HS-5 (cell line): ENCODE measurements at places on chromosomes 7 and 10.

GRCh38 chr7:74455928-74456327, 2.2 kb downstream of the GTF2IRD1 start:
- no peak for DNase-seq

DNA sequence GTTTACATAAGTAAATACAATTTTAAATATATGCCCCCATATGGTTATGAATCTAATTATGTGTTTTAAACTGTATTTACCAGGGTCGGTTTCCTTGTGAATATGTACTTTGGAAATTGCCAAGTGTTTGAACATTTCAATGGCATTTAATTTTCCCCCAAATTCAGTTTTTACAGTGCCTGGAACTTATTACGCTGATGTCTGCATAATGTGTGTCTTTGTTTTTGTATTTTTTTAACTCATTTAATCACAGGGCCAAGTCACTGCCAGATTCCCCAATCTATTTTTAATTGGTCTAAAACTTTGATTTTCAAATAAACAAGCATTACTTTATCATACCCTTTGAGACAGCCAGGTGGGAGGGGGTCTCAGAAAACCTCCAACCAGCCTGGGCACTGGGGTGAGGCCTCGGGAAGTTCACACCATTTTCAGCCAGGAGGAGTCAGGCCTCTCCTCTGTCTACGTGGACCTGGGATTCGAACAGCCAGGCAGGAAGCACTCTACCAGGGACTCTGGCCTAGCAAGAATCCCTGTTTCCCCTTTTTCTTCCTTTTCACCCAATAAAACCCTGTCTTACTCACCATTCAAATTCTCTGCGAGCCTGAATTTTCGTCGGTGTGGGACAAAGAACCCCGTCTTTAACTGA, 151.5 kb upstream of the COL1A2 start:
- DNase-seq, result no peak

- no peak for DNase-seq
Observed at GRCh38 chr7:16420649-16421332, 547 bp downstream of the CRPPA start.

- DNase-seq, result no peak
Observed at GRCh38 chr7:133349101-133349500, 96.2 kb downstream of the EXOC4 start.

- peak; percentile 61 for DNase-seq
Observed at GRCh38 chr7:94394437-94395140, at the start of gene COL1A2. COL1A2 (plus strand) TSS chr7:94394895; CDS start chr7:94395032, 137 bp downstream.

- DNase-seq, result no peak
Observed at GRCh38 chr10:13348216-13349017, at the start of gene SEPHS1. SEPHS1 (minus strand) TSS chr10:13348293; CDS start chr10:13344950, 3,343 bp downstream.

DNA sequence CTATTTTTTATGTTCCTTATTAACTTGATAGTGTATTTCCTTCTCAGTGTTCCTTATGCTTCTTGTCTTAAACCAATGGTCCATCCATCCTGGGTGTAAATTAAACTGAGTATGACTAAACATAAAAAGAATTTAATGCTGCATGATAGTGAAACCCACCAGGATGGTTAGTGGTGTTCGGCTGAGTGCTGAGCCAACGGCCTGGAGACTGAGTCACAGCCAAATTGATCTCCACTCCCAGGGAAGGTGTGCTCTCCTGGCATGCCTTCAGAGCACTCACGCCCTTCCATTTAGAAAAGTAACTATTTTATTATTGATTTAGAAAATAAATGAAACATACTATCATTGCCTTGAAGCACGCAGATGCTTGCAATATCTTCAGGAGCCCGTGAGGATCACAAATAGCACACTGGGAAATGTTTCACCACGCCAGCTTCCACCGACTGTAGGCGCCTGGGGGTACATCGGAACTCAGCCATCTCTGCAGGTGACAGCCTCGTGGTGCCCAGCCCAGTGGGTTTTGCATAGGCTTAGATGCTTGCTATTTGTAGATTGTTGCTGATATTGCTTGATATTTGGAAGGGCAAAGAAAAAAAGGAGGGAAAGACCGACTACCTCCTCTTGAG, 40.0 kb upstream of the LOXL4 start:
- no peak for DNase-seq

GRCh38 chr10:68647672-68648341, 73.2 kb upstream of the CCAR1 start:
- peak; percentile 70 for DNase-seq

GRCh38 chr7:75689246-75690099, 49.3 kb downstream of the HIP1 start:
- no peak for DNase-seq

GRCh38 chr10:108388706-108389105, 1224.2 kb upstream of the SORCS1 start:
- no peak for DNase-seq

- DNase-seq, result no peak
Observed at GRCh38 chr10:78871796-78872195, 197.0 kb upstream of the ZMIZ1 start.

DNA sequence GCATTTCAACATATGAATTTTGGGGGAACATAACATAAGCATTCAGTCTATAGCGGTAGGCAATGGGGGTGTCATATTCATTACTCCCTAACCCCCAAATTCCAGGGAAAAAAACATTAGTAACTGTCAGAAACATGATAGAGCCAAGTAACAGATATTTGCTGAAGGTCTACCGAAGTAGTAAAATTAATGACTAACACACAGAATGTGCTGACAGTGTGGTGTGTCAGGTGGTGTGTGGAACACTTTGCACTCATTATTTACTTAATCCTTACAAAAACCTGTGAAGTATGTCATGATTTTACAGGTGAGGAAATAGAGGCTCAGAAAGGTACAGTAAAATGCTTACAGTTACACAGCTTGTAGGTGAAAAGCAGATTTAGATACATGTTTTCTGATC, 85.4 kb upstream of the RHOBTB1 start:
- no peak for DNase-seq

- DNase-seq, result no peak
Observed at GRCh38 chr10:79311581-79312407, 35.5 kb upstream of the PPIF start.

GRCh38 chr7:45610019-45610418, 35.9 kb downstream of the ADCY1 start:
- DNase-seq, result no peak

DNA sequence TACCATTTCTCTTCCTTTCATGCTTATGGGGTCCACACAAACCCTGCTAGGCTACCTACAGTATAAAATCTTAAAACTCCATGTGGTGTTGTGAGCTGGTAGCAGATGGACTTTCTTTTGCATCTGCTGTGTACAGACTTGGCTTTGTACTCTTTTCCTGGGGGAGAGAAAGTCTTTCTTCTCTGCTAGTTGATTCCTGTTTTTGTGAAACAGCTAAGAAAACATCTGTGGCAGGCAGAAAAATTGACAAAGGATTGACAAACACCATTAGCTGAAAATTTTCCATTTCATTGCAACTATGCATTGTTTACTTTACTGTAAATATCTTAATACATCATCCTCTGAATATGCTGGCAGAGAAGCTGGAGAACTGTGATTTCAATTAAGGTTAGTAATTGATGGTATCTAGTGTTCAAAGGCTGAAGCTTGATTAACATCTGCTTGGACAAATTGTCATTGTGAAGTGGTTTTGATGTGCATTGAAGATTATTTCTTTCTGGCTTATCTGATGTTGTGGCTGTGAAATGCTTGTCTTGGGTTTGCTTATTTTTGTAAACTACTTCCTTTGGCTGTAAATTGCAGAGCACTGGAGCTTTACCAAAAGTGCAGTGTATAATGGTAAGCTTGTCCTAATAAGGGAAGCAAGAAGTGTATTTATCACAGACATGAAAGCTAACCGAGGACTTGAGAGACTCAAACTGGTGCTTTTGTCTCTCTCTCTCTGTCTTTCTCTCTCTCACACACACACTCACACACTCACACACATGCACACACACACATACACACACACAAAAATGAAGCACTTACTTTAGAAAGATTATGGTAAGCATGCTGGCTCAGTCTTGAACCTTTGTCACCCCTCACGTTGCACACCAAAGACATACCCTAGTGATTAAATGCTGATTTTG, at the start of gene FOXP2:
Gene FOXP2 (plus strand): TSS at position 660 of the 908 bp plus-strand sequence. CDS start 11,697 bp downstream, outside the sequence.
- no peak for DNase-seq

DNA sequence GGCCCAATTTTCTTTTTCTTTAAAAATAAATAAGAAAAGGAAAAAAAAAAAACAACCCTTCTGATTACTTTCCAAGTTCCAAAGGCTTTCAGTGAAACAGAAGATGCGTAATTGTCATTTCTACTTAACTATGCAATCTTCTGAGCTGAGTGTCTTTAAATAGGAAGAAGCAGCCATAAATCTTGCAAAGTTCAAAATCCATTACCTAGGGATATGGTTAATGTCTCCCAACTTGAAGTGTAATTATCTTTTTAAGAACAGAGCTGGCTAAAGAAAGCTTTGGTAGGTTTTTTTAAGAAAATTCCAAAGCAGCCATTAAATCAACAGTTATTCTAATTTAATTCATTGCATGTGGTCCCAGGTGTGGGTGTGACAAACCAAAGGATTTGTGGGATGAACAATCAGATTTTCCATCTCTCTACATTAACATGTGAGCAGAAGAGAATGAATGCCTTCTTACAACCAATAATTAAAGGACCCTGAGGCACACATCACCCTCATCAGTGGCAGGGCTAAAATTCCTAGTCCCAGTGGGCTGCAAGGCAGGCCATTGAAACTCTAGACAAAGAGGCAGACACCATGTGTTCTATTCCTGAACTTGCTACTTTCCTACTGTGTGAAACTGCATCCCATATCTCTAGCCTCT, 419.2 kb downstream of the REEP3 start:
- DNase-seq, result no peak

GRCh38 chr10:121914661-121915060, 13.2 kb downstream of the ATE1 start:
- DNase-seq, result no peak

GRCh38 chr10:123007558-123008354, 839 bp downstream of the IKZF5 start:
- no peak for DNase-seq

GRCh38 chr10:58003945-58004344, 263.7 kb downstream of the IPMK start:
- no peak for DNase-seq

DNA sequence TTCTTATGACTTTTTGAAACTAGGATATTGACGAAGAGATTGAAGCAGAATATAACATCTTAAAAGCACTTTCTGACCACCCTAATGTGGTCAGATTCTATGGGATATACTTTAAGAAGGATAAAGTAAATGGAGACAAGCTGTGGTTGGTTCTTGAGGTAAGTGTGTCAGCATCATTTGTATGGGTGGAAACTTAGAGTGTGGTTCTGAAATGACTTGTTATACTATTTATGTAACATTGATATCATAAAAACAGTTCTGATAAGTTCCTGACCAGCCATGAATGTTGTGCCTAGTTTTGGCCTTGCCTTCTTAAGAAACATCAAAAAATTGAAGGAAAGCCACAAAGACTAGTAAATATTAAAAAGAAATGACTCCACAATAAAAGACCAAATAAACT, 20.8 kb downstream of the MYO3A start:
- DNase-seq, result no peak
